Activated T-cell treated with anti-CD3 and anti-CD28 coated beads, Interleukin-2, amount 50 U/mL, for 72 hours (primary cell): ENCODE measurements at places on chromosomes 6 and 20.
A peak's percentile ranks its signal among the peaks of the same experiment; 100 is the strongest.

- no peak for DNase-seq
These were observed 19.0 kb upstream of the PRND start for GRCh38 chr20:4702562-4703280.

DNA sequence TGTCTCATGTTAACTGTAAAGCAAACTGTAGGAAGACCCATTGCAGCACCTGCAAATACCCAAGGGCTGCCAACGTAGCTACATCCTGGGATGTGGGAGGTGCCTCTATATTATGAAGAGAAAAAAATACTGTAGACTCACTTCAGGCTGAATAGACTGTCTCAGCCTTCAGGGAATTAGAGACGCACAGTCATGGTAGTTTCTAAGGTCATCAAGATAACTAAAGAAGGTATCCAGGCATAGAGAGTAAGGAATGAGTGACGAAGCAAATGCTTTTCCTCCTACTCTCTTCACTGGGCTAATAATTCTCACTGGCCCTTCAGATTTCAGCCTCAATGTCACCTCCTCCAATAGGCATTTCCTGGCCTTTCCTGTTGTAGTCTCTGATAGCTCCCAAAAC is 121.6 kb upstream of the ECI2 start:
- DNase-seq: no peak

DNA sequence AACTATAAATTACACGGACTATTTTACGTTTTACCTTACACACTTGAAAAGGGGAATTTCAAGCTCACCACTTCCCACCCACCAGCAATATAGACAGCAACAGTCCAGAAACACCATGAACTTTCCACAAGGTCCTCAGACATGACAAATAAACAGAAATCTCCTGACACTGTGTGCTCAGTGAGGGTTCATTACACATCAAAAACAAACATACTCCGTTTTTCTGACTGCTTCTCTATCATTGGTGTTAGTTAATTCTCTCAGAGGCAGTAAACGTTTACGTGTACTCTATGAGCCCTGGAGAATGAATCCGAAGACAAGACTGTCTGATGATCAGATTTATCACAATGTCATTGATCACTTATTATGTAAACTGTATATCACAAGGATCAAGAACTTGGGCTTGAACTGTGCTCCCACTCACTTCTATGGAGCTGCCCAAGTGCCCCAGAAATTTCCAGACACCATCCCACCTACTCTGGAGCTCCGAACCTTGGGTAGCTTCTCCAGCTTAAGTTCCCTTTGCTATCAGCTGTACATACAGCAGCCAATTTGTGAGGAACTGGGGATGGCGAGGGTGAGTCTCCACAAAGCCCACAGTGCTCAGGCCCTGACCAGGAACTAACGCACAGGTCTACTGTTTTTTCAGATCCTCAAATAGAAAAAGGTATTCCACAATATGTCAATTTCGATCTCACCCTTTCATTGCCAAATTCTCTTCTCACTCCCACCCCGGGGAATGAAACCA is 86.0 kb downstream of the ALDH8A1 start:
- DNase-seq: no peak

DNA sequence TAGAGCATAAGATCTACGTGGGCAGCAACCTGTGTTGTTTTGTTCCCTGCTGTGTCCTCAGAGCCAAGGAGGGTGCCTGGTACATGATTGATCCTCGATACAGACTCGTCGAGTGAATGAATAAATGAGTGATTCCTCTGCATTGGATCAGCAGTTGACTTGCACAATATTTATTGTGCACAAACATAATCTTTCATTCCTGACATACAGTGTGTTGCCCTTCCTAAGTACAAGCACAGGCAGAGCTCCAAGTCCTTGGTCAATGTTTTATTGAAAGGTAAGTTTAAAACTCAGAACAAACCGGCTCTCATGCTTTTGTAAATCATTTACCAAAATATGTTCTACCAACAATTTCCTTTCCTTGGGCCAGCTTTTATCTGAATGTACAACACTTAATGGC is 57.4 kb downstream of the STMND1 start:
- no peak for DNase-seq

DNA sequence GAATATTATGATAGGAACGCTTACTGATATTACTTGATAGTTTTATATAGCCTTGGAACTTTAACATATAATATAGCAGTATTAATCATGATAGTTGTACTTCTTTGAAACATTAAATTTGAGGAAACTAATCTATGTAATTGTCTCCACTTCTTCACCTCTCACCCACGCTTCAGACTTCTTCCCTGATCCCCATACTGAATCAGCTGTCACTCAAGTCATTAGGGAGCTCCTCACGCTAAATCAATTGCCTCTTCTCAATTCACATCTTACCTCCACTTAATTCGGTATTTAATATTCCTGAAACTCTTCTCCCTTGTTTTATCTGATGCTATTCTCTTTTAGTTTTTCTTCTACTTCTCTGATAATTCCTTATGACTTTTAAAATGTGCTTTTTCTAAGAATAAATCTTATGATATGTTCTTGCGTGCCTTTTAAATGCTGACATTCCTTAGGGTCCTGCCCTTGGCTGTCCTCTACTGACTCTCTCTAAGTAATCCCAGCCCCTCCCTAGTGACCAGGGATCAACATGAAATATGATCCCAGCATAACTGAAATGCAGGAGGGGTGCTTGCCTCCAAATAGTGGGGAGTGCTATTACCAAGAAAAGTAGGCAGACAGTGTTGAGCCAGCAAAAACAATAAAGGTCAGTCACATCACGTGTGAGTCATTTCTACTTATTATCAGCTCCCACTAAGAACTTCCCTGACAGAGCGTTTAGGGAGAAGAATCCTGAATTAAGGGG is 9.9 kb downstream of the ANKRD66 start:
- no peak for DNase-seq

DNA sequence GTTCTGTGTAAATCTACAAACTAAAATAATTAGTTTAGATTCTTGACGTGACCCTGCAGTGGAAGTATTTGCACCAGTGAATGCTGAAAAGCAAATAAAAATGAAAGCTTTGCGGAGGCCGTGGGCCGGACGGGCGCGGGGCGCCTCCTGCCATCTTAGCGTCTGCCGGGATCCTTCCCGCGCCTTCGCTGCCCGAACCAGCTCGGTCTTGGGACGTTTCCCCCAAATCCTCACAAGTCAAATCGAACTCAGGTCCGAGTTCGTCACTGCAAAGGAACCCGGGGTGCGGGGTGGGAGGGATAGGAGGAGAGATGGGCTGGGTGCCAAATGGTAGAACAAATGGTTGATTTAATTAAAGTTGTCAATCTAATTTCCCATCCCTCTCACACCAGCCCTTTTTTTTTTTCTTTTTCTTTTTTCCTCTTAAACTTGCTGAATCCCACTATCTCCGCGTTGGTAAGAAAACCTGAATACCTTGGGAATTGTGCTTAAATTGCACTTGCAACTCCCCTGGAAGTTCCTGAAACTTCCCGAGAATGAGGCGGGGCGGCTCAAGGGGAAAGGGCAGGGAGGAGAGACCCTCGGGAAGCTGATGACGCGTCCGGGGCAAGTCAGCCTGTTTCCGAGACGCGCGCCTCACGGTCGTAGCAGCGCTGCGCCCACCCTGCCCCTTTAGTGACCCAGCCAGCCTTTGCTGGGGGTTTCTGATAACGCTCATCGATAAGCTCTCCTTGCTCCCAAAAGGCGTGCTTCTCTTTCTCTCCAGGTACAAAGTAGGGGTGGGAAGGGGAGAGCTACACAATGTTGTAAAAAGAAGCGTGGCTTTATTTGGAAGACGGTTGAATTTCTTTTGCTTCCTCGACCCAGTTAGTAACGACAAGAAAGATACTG is 1.8 kb downstream of the GJA1 start:
- peak; percentile 29 for DNase-seq

GRCh38 chr6:74762841-74763240 is 443.0 kb downstream of the COL12A1 start:
- no peak for DNase-seq

DNA sequence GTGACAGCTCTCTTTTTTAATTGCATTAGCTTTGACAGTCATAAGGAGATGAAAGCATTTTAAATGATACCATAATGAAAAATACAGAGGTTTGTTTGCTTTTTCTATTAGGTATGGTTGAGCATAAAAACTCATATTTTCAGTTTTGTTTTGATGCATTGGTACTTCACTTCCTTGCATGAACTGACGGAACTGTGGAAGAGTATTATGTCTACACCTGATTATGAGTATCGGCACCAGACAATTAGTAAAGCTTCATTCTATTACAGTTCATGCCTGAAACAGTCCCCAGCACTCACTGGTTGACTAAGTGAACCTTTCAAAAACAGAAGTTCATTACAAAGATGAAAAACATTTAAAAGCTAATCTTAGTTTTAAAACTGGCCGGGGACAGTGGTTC is 593.0 kb downstream of the GRIK2 start:
- no peak for DNase-seq

GRCh38 chr6:24936641-24937317 is 1.0 kb upstream of the RIPOR2 start:
- peak; percentile 70 for DNase-seq

- DNase-seq: no peak
These were observed 257.7 kb upstream of the GJE1 start for GRCh38 chr6:141874930-141875602.

DNA sequence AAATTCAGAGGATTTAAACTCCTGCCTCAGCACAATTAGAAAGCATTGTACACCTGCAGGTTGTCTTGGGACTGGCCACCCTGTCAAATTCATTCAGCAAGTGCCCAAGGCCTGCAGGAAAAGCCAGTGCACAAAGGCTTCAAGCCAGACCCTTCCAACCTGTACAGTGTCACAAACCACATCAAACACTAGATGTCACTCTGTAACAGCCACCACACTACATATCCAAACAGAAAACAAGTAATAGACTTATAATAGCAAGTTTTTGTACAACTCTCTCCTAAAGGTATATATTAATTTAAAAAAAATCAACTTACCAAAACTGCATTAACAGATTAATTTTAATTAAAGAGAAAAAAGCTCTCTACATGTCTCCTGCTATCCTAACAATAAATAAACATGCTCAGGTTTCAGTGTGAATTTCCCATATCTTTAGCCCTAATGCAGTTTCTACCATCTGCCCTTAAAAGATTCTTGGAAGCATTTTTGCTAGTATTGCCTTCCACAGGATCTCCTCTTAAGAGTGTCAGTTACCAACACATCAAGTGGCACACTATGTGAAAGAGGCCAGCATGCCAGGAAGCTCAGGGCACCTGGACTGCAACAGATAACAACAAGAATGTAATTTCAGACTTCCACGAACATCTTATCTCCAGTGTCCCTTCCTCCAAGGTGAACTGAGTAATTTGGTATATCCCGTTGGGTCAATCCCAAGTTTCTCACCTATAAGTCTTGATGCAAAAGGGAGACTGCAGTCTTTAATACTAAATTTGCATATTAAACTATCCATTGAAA is 47.5 kb downstream of the RALGAPA2 start:
- DNase-seq: no peak

- no peak for DNase-seq
These were observed 109.8 kb downstream of the TRERF1 start for GRCh38 chr6:42341771-42342553.

- DNase-seq: no peak
These were observed 877.5 kb upstream of the ADGRB3 start for GRCh38 chr6:67757465-67758033.

DNA sequence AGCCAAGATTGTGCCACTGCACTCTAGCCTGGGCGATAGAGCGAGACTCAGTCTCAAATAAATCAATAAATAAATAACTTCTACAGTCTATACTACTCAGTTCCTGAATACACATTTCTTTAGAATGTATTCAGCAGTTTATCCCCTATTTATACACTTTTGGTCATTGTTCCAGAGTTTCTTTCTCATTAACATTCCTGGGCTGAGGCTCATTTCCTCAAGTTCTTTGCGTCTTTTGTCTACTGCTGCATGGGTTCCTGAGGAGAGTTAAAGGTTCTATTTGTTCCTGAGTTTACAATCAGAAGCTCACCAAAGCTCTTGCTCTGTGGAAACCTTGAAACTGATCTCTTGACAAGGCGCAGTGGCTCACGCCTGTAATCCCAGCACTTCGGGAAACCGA is 37.7 kb upstream of the SASH1 start:
- no peak for DNase-seq

DNA sequence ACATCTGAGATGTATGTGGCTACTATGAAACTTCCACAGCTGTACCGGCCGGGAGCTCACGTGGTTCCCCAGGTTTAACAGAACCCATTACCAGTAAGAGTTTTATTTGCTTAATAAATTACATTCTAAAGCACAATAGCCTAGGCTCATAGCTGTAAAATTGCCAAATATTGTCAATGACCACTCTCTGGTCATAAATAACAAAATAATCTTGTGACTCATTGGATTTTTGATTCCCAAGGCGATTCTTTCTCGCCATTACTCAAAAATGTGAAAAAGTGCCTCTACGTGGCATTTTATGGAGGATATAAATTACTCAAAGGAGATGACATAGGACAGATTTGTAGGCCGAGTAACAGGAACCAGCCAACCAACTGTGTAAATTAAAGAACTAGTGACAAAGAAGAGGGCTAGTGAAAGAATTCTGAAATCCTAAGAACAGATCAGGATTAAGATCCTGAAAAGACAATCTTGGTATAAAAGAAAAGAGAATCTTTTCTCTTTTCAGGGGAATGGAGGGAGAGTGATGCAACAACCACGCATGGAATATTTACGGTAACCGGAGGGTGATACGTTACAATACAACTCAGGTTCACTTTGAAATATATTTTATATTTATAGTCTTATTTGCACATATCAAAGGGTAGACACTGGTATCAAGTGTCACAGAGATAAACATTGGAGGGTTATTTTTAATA is 199.7 kb downstream of the FOXC1 start:
- DNase-seq: no peak

- peak; percentile 9 for DNase-seq
These were observed 169.8 kb upstream of the PROKR2 start for GRCh38 chr20:5486377-5487054.

DNA sequence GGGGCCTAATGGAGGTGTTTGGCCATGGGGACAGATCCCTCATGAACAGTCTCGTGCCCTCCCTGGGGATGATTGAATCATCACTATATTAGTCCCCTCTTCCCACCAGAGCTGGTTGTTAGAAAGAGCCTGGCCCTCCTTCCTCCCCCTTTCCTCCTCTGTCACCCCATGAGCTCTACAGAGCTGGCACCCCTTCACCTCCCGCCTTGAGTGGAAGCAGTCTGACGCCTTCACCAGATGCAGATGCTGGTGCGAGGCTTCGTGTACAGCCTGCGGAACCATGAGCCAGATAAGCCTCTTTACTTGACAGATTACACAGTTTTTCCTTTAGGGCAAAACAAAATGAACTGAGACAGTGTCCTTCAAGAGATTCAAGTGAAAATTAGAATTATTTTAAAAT is 74.4 kb upstream of the RIPOR2 start:
- DNase-seq: no peak

DNA sequence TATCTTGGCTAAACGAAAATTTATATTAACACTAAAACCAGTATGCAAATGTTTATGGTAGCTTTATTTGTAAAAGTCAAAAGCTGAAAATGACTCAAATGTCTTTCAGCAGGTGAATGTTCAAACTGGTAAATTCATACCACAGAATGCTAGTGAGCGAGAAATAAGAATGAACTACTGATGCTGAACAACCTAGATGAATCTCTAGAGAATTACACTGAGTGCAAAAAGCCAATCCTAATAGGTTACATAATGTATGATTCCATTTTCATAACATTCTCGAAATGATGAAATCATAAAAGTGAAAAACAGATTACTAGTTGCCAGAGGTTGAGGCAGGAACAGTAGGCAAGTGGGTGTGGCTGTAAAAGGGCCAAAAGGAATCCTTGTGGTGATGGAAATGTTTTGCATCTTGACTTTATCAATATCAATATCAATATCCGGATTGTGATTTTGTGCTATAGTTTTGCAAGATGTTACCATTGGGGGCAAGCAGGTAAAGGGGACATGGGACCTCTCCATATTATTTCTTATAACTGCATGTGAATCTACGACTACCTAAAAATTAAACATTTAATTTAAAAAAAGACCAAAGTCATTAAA is 26.1 kb downstream of the ZNF311 start:
- DNase-seq: no peak
